NCI-H1930 (cell line): ENCODE measurements at places on chromosomes 3 and 15.

GRCh38 chr3:43609406-43609805, 12.4 kb downstream of the ANO10 start:
- DNase-seq, result no peak

DNA sequence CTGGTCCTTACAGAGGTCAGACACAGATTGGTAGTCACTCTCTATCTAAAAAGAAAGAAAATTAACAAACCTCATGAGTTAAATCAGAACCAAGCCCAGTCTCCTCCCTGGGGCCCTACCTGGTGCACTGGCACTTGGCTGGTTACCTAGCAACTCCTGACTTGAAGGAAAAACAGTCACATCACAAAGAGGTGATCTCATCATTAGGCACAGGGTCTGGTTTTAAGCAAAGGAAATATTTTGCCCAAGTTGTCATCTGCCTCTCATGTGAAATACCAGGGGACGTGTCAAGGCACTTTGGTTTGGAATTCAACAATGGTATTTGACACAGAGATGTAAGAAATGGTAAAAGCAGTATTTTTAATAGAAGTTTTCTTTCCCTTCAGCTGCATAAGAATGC, 47.7 kb upstream of the FMN1 start:
- no peak for DNase-seq

DNA sequence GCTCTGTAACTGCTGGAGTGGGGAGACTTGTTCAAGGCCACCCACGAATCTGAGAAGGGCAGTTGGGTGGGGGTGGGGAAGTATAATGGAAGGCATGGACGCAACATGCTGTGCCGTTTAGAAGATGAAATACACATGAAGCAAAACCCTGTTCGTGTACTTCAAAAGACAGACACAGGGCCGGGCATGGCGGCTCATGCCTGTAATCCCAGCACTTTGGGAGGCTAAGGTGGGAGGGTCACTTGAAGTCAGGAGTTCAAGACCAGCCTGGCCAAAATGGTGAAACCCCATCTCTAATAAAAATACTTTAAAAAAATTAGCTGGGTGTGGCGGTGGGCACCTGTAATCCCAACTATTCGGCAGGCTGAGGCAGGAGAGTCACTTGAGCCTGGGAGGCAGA, 36.9 kb upstream of the SFMBT1 start:
- no peak for DNase-seq

GRCh38 chr15:85047271-85047948, 65.8 kb downstream of the PDE8A start:
- DNase-seq, result no peak

- no peak for DNase-seq
These were observed 44.5 kb downstream of the OXNAD1 start for GRCh38 chr3:16309558-16309957.

DNA sequence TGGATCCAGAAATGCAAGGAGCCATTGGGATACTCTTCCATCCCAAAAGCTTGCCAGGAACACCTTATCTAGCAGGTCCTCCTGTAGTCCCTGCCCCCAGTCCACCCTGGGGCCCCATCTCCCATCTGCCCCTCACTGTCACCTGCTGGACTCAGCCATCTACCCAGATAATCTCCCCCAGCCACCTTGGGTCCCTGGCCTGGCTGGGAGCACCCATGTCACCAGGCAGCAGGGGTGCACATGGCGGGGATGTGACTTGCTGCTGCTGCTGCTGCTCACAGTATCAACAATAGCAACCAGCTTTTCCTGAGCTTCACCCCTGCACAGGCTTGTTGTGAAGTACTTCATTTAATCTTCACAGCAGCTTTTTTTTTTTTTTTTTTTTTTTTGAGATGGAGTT, 12.6 kb downstream of the PTH1R start:
- DNase-seq, result no peak

- DNase-seq, result no peak
These were observed 30.0 kb downstream of the STARD5 start for GRCh38 chr15:81293728-81294515.

GRCh38 chr3:73365756-73366397, 258.9 kb downstream of the PDZRN3 start:
- no peak for DNase-seq

- DNase-seq, result no peak
These were observed 66.1 kb downstream of the RAB11A start for GRCh38 chr15:65935391-65935790.

GRCh38 chr3:87076946-87077345, 86.0 kb upstream of the VGLL3 start:
- no peak for DNase-seq

DNA sequence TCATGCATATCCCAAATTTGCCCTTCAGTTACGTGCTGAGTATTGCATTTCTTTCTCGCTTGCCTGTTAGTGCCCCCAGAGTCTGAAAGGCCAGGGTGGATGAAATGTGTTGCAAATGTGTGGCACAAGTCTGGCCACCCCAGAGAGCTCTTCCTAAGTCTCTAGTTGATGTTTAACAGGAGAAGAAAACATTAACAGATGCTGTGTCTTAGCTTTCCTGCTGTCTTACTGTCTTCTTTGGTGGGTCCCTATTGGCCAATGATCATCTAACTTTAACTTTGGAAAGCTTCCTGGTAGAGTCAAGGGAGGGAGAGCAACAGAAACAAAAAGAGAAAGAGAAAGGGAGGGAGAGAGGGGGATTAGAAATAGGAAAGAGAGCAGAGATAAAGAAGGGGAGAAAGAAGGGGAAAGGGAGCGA, 76.7 kb upstream of the P3H2 start:
- no peak for DNase-seq

DNA sequence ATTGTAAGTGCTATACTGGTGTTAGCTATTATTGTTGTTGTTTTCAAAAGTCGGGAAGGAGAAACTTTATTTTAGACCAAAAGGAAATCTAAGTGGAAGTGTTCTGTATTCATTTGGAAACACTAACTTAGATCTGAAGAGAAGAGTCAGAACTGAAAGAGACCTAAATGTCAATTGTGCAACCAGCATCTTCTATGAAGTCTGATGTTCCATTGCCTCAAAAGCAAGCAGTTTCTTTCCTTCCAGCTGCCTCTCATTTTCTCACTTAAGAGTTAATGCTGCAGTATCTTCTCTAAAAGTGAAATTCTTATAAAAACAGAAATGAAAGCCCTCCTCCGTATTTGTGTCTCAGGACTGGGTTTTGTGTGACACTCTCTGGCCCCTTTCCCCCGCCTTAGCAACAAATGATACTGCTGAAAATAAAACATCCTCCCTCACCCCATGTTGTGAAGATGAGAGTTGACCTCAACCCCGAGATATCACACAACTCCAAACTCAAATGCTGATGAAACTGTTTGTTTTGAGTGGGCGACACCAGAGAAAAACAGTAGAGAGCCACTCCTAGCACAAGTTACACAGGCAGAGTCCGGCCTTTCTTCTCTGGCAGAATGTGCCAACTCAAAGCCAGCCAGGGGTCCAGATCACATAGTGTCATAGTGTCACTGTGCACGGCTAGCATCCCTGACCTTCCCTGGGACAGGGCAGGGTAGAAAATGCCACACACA, 48.9 kb downstream of the GLDN start:
- no peak for DNase-seq

DNA sequence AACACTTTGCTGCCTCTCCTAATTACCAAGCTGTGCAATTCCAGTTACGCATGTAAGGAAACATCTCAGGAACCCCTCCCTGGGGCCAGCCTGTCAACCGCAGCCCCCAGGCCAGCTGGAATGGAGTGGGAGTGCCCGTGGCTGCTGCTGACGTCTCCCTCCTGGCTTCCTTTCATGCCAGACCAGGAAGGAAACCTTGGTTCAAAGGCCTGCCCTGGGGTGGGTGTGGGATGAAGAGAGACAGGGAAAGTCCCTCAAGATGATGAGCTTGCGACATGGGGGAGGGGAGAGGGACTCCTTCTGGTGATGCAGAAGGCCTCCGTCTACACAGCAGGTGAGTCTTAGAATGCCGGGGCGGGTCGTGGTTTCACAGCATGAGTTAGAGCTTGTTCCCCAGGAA, 11.4 kb upstream of the CYP11A1 start:
- no peak for DNase-seq
